ENCODE measurements at places on chromosomes 1 and 21.

DNA sequence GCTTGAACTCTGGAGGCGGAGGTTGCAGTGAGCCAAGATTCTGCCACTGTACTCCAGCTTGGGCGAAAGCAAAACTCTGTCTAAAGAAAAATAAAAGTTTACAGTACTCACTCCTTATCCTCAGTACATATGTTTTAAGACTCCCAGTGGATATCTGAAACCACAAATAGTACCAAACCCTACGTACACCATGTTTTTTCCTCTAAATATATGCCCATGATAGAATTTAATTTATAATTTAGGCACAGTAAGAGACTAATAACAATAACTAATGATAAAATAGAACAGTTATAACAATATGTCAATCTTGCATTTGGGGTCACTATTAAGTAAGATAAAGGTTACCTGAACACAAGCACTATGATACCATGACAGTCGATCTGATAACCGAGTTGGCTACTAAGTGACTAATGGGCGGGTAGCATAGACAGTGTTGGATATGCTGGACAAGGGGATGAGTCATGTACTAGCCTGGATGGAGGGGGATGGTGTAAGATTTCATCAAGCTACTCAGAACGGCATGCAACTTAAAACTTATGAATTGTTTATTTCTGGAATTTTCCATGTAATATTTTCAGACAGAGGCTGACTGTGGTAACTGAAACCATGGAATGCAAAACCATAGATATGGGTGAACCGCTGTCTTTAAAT is 43.7 kb downstream of the ST7L start:
- peak; percentile 69 for DNase-seq

DNA sequence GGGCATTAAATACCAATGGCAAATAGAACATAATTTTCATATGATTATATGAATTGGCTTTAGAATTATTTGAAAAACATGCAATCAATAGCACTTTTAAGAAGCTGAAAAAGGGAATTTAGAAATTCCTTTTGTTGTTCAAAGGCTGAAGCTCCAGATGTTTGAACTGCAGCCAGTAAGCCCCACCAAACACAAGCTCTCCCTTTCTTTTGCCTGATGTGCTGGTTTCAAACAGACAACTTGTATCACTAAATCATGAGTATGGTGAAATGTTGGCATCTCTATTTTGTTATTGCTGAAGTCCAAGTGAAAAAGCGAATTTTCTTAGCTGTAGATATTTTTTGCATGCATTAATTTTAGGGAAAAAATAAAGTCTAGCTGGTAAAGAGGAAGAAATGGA is 27.5 kb upstream of the NCAM2 start:
- no peak for DNase-seq

GRCh38 chr21:34889320-34889675 is 159.8 kb downstream of the RUNX1 start:
- DNase-seq = peak; percentile 61

DNA sequence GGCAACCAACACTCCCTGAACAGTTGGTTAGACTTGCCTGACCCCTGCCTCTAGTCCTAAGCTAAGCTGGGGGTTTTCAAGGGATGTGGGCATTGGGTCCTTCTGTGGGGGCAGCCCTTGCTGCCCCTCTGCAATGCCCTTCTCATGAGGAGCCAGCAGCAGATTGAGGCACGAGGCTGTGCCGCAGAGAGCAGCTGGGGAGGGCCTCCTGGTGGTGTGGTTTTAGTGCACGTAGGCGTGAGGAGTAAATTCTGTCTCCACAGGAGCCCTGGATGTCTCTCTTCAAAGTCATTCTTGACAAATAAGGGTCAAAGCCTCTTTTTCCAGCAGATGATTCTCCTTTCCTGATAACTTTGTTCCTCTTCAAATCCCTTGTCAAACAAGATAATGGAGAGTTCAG is 31.8 kb upstream of the KLHDC7A start:
- DNase-seq = no peak

- no peak for DNase-seq
Measured at GRCh38 chr1:107188160-107188559, 47.3 kb downstream of the NTNG1 start.

DNA sequence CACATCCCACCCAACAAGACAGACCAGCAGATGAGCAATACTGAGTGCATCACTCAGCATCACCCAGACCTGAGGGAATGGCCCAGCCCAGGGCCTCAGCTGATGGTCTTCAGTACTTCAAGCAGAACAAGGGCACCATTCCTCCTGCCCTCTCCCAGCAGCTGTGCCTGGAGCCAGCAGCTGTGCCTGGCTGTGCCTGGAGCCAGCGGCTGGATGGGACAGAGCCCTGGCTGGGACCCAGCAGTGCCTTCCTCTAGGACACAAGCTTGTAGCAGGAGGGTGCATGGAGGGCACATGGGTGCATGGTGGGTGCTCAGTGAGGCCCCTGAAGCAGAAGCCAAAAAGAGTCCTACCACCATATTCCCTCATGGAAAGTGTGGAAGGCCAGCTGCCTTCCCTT is 583.8 kb downstream of the NPHP4 start:
- no peak for DNase-seq

GRCh38 chr1:192763243-192763642 is 45.6 kb upstream of the RGS2 start:
- DNase-seq = no peak

DNA sequence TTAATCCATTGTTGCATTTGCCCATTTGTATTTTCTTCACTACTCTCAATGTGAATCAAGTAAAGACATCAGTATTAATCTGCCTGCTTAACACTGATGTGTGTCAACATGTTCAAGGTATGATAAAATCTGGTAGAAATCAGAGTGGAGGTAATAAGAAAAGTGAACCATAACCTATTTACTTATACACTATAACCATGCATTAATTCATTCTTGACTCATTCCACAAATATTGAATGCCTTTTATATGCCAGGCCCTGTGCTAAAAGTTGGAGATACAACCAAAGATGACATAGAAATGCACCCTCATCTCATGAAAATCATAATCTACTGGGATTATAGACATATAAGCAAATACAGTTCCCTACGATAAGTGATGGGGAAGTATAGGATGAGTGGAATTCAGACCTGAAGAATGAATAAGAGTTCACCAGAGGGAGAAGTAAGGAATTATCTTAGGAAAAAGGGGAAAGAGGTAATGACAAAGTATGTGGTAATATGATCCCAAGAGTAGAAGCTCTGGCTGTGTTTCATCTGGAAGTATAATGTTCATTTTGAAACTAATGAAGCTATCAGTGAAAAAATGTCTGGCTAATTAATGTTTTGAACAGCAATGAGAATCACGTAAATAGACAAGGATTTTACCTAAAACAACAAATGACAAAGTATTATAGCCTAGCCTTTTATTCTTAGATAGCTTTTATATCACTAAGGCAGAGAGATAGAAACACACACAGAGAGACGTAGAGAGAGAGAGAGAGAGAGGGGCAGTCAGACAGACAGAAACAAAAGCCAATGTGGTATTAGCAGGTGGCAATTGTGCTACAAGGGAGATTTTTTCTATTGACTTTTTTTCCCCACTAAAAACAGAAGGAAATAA is 7.0 kb upstream of the RWDD3 start:
- no peak for DNase-seq

DNA sequence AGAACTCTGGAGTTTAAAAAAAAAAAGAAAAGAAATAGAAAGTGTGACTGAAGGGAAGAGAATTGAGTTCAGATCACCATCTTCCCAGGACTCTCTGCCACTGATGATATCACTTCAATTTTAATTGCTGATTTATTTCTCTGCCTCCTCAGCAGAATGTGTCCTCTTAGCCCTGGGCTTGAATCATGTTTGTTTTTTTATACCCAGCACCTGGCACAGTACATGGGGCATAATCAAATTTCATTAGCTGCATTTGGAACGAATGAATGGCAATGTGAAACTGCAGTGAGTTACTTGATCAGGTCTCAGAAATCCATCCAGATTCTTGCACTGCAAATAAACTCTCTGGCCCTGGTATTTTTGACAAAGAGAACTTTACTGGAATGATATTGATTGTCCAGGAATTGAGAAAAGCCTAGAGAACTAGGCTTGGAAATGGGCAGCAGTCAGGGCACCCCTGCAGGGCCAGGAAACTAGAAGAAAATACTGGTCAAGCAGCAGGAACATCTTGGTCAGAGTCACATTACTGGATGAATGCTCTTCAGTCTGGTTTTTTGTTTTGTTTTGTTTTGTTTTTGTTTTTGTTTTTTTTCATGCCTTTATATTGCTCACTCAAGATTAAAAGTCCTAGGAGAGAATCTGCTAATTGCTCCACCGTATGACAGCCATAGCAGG is 103.8 kb upstream of the FAM78B start:
- no peak for DNase-seq

GRCh38 chr1:25922971-25923552 is 16.8 kb upstream of the STMN1 start:
- DNase-seq = peak; percentile 31

DNA sequence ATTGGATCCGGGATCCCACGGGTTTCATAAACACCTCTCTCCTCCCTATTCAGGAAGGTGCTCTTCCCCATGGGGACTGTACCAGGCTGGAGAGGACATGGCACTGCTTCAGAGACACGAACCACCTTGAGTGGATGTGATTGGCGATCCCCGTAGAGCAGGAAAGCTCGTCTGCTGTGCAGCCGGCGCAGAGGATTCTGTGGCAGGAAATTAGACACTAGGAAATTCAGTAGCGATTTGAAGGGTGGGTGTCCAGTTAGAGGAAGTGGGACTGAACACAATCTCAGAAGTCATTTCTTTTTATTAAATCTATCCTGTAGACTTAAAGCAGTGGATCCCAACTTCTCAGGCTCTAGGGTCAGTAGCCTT is 767 bp downstream of the PDIK1L start:
- no peak for DNase-seq

GRCh38 chr1:156785458-156785857 is 18.1 kb downstream of the PRCC start:
- DNase-seq = no peak

DNA sequence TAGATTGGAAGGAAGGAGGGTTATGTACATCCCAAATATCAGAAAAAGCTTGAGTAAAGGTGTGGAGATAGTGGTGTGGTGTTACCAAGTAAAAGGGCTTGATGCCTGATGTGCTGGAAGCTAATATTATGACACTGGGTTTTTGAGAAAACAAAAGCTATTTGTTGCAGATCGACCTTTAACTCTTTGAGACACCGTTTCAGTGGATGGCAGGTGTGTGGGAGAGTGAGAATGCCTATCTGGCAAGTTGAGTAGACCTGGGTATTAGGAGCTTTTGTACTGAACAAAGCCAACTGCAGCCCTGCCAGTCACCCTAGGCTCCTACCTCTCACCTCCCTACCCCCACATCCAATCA is 1.4 kb downstream of the MMACHC start:
- DNase-seq = no peak

DNA sequence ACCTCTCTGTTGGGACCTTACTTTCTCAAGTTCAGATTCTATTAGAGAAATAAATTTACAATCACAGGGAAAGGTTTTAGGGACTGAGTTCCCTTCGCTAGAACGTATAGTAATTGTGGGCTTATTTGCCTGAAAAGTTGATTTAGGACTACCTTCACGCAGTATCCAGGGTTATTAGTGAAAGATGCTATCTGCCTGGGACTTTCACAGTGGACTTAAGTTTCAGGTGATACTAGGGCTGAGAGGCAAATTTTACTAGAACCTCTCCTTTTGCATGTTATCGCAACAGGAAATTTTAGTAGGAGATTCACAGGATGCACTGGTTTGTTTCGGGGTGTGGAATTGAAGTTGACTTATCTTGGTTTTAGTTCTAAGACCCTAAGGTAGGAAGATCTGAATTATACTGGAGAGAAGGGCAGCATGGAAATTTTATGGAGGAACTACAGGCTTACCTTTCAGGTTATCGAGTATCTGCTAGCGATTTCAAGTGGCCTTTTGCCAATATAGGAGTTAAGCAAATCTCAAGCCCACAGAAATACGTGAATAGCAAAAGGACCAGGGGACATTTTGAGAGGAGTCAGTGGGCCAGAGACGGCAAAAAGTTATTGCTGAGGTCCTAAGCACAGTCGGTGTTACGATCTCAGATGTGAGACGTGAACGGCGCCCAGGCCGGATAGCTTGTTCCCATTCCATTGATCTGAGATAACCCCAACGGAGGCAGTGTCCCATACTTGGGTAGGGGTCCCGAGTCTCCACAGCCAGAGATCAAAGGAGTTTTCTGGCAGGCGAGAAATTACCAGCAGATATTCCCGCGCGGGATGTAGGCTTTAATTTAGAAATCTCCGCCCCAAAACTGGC is 723 bp upstream of the GNAI3 start:
- no peak for DNase-seq

DNA sequence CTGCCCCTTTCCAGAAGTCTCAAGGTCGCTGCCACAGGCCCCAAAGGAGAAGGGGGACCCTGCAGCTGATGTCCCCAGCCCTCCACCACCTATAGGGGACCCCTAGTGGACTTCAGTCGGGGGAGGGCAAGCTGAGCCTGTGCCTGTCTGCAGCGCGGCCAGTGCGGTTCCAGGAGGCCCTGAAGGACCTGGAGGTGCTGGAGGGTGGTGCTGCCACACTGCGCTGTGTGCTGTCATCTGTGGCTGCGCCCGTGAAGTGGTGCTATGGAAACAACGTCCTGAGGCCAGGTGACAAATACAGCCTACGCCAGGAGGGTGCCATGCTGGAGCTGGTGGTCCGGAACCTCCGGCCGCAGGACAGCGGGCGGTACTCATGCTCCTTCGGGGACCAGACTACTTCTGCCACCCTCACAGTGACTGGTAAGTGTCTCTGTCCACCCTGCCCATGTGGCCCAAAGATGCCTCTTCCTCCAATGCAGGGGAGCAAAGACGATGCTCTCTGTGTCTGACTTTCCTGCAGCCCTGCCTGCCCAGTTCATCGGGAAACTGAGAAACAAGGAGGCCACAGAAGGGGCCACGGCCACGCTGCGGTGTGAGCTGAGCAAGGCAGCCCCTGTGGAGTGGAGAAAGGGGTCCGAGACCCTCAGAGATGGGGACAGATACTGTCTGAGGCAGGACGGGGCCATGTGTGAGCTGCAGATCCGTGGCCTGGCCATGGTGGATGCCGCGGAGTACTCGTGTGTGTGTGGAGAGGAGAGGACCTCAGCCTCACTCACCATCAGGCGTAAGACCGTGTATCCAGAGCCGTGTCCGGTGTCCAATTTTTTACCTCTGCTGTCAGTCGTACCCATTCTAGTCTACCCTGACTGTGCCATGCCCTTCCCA is 79.9 kb downstream of the OBSCN start:
- DNase-seq = no peak

GRCh38 chr1:1337793-1338147 is 6.7 kb downstream of the TAS1R3 start:
- DNase-seq = no peak

DNA sequence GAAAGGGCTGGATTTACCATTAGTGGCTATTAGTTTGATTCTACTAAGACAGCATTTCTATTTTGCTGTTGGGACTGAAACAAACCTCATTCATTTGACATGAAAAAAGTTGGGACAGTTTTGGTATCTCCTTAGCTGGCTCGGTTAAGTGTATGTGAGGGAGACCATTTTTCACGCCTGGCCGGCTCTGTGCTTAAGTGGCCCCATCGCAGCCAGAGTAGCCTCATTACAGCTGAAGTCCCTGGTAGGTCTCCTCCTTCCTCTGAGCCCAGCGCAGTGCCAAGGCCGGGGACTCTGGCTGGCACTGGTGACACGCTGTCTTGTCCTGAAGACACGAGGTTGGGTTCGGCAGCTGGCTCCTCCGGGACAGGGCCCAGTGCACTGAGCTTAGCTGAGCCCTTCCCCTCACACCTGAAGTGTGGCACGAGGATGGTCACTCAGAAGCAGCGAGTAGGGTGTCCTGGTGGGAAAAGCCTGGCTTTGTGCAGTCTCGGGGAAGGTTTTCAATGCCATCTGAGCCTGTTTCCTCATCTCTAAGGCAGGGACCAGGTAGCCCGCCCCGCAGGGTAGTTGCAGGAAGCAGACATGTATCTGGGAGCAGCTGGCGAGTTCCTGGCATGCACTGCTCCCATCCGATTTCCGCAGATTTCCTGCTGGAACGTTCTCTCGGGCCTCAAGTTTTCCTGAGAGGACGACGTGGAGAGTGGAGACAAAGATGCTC is 196.5 kb downstream of the DYRK1A start:
- no peak for DNase-seq
